Hypothalamus (tissue), 51 donors: ENCODE measurements at places on chromosomes 1 and 21.

GRCh38 chr21:29376556-29376955 is 77.8 kb downstream of the BACH1 start:
- DNase-seq: no peak

GRCh38 chr1:169836198-169836597 is 41.5 kb upstream of the METTL18 start:
- no peak for DNase-seq

GRCh38 chr21:34771512-34772028 is 102.8 kb downstream of the CLIC6 start:
- DNase-seq: no peak

GRCh38 chr1:37725851-37726613 is 33.7 kb downstream of the CDCA8 start:
- DNase-seq: no peak

GRCh38 chr1:163401211-163401610 is 79.5 kb downstream of the NUF2 start:
- DNase-seq: no peak

GRCh38 chr1:41558761-41559171 is 74.3 kb upstream of the EDN2 start:
- no peak for DNase-seq

- DNase-seq: no peak
These were observed 57.5 kb downstream of the CASQ2 start for GRCh38 chr1:115710859-115711624.

DNA sequence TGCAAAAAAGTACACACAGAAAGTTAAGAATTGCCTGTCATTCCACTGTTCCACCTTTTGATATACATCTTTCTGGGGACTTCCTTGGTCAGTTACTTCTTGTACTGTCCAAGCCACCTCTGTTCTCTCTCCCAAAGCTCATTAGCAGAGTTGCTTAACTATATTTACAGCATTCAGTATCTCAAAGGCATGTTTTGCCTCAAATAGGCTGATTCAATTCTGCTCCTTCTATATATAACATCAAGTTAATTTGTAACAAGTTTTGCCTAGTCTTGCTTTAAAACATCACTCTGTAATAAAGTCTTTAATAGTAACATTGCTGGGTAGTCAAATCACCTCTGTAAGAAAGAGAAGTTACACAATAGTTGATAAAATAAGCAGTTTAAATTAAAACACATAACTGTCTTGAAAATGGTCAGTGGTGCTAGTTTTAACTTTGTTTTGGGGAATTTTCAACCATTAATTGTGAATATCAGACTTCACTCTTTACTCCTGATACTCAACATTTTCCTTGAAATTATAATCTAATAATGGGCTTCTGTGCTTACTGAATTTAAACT is 35.7 kb downstream of the EDARADD start:
- no peak for DNase-seq

DNA sequence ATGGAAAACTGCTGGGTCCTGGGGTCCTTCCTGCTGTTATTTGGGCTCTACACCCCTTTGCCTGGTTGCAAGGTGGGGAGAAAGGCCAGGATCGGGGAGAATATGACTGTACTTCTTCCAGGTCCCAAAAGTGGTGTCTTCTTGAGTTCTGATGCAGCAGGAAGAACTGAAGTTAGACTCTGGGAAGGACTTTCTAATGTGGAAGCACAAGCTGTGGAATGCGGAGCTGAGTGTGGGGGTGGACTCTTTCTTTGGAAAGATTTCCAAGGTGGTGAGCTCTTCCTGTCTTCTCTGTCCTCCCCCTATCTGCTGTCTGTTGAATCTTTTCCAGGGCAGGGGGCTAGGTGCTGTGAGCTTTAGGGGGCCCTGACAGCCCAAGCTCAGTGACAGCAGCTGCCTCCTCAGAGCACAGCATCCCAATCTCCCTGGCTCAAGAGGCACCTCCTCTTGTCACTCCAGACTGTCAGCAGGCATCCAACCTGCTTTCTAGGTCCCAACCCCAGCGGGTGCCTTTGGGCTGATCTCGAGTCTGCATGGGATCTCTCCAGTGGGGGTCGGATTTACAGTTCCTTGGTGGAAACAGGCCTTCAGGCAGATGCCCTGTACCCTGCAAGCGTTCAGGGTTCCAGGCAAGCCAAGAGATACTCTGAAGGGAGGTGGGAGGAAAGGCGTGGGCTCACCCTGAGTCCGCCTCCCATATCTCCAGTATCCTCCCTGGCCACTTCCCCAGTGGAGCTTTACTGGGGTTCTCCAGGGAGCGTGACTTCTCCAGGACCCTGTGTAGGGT is 23.2 kb downstream of the ADORA1 start:
- DNase-seq: no peak

DNA sequence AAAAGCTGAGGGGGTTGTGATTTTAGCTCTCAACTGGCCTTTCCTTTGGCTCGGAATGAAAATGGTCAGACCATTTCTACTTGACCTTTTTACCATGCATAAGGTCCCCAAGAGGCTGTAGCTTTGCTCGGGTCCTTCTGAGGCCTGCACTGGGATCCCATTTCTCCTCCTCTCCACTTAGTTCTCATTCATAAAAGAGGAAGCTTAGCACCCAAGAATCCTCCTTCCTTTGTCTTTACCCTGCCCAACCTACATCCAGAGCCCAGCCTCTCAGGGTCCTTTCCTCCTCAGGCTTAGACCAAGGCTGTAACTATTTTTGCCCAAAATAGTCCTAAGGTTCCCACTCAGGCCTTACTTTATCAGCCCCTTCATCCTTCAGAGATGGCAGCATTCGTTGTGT is 6.0 kb upstream of the SLC27A3 start:
- no peak for DNase-seq

DNA sequence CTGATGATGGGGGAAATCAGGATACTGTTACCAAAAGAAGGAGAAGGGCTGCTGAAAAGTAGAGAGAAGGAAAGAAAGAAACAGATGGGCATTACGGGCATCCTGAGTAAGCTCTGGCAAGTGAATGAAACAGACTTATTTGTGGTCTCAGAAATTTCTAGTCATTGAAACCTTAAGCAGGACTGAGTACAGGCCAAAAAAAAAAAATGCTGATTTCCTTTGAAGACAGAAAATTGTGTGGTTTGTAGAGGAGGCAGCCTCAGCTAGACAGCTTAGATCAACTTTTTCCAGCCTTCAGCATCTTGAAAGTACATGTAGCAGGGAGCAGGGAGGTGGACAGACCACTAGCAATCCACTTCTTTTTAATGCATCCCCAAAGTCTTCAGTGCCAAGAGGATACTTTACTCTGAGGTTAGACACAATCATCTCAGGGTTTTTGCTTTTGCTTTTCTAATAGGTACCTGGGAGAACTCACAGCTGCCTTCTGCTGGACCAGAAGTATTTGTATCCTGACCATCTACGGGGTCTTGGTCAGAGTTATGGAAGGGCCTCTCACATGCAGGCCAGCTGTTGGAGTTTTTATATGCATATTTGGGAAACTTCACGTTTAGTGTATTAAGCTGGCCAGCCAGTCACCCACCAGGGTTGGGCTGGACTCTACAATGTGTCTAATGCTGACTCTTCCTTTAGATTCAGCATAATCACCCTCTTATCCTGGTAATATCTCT is 10.6 kb upstream of the CAPZB start:
- DNase-seq: no peak

DNA sequence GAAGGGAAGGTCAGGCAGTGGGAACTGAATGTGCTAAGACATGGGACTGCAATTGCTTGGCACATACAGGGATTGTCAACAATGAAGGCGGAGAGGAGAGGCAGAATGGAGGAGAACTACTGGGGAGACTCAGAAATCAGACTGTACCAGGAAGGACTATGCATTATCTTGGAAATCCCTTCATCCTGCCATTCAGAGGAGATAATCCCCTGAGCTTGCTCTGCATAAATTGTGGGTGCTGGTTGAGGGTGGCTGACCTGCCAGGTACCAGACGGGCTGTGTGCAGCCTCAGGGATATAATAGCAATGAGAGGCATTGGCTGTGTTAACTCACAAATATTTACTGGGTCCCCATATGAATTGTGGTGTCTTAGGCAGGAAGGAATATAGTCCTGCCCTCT is 5.0 kb upstream of the TRABD2B start:
- DNase-seq: no peak

DNA sequence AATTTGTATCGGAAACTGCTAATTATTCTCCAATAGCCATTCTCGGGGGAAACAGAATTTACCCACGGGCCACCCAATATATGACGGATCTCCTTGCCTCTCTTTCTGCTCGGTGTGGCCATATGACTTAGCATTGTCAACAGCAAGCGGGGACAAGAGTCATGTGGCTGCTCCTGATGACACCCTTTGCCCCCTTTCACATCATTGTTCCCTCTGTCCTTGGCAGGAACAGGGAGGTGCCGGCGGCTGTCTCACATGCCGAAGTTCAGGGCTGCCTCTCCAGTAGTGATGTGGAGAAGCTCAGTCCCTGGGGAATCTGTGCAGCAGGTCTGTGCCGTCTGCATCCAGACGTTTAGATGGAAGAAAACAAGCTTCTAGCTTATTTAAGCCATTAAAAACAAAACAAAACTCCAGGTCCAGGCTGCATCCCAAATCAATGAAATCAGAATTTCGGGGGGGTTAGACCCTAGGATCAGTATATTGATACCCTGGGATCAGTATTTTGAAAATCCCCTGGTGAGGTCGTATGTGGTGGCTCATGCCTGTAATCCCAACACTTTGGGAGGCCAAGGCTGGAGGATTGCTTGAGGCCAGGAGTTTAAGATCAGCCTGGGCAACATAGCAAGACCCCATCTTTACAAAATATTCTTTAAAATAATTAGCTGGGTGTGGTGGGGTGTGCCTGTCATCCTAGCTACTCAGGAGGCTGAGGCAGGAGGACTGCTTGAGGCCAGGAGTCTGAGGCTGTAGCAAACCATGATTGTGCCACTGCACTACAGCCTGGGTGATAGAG is 10.8 kb downstream of the MYOM3 start:
- DNase-seq: no peak

- no peak for DNase-seq
These were observed 37.2 kb downstream of the LRRC8C start for GRCh38 chr1:89670163-89670562.

DNA sequence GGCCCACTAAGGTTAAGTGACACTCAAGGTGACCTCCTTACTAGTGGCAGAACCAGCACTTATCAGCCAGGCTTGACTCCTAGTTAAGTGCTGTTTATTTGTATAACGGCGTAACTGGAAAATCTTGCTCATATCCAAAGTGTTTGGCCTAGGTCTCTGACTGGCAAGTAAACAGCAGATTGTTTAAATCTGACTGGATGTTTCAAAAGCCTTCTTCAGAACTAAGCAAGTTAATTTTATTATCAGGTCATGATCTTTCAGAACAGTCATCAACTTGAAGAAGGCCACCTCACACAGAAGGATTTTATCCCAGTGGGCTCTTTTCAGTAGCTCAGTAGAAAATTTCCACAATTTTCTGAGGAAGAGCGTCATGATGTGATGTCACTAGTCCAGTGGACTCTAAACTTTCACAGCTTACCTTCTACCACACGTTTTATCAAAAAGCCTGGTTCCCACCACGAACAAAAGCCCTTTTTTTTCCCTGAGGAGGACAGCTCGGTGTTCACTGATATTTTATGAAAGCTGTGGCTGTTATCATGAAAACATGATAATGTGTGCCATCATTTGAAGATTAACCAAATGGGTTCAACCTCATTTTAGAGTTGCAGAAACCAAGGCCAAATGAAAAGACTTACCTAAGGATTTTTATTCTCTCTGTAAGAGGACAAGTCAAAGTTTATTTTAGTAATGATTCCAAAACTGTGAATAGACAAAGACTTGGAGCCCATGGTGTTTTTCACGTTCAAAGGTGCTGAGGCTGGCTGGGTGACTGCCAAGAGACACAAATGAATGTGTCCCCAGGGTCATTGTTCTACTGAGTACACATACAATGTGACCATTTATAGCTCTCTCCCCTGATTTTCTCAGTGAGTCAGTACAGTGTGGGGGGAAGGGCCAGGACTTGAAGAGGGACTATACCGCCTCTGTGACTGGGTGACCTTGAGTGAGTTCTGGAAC is 9.1 kb downstream of the SGIP1 start:
- DNase-seq: peak; percentile 11

GRCh38 chr1:107357376-107357775 is 216.5 kb downstream of the NTNG1 start:
- DNase-seq: no peak

DNA sequence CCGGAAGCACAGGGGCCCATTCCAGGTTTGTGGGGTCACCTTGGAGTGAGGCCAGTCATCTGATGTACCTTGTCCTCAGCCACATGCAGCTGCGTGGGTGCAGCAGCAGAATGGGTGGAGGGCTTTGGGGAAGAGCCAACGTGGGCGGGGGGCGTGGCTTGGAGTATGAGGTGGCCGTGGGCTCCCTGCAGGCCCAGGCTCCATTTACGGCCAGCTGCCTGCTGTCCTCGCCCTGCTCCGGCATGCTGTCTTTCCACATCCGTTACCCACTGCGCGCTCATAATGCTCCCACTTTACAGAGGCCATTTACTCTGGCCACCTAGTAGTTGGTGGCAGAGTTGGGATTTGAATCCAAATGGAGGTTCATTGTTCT is 27.8 kb upstream of the TINAGL1 start:
- DNase-seq: no peak

DNA sequence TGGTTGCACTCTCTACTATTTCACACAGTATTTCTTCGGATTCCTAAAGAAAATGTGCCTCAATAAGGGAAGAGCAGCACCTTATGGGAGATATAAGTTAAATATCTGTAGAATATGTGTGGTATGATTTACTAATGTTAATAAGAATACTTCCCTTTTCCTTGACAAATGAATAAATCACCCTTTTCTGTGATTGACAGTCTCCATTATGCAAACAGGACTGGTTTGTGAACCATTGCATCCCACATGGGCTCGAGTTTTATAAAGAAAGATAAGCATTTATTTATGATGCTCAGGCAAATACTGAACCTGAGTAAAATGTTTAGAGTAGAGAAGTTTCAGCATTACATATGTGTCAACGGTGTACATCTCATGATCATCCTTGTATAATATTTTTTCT is 587.7 kb upstream of the BRINP3 start:
- no peak for DNase-seq

- no peak for DNase-seq
These were observed 37.1 kb downstream of the HSPG2 start for GRCh38 chr1:21899987-21900386.

GRCh38 chr1:118200836-118201235 is 15.8 kb upstream of the SPAG17 start:
- no peak for DNase-seq

DNA sequence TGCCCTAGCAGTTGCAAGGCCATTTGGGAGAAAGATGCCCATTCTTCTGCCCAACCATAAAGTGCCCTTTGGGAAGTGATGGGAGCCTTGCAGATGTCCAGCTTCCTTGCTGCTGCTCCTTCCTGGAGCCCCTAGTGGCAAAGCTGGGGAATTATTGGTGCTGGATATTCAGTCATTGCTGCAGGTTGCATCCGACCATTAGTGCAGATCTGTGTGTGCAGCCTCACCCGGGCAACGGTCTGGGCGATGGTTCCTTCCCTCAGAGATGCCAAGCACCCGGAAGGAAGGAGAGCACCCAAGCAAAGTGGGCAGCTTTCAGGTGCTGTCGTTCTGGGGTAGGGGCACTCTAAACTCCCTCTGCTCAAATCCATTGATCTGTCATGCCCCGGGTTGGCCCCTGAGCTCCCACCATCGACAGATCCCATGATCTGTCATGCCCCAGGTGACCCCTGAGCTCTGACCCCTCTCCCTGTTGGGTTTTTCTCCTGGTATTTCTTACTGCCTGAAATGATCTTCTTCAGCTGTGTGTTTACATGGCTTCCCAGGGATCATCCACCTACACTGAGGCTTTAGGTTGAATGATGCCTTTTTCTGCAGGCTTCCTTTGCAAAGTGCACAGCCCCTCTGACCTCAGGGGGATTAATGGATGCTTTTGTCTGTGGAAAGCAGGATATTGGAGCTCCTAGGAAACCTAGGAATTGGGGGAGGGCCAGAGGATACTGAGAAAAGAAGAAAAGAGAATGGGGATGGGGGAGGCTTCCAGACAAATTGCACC is 467.5 kb downstream of the PTPRU start:
- DNase-seq: no peak
